Pons (tissue), 1 donor: ENCODE measurements at places on chromosomes 4 and X.
A peak's percentile ranks its signal among the peaks of the same experiment; 100 is the strongest.

GRCh38 chrX:42107495-42108488, 184.4 kb upstream of the CASK start:
- DNase-seq, result no peak

DNA sequence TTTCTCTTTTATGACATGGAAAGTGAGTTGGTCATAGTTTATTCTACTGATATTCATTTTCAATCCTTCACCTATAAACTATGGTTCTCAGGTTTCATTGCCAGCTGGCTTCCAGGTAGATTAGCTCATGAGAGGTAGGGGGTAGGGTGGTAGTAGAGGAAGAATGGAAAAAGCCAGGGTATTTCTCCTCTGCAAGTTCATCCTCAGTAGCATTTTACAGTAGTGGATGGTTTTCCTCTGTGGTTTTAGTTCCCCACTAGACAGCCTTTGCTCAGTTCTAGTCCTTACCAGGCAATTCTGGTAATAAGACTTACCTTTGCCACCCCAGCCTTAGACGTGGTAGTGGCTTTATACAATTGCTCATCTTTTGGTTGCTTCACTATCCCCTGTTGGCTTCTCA, 8.9 kb upstream of the NAA11 start:
- DNase-seq, result no peak

DNA sequence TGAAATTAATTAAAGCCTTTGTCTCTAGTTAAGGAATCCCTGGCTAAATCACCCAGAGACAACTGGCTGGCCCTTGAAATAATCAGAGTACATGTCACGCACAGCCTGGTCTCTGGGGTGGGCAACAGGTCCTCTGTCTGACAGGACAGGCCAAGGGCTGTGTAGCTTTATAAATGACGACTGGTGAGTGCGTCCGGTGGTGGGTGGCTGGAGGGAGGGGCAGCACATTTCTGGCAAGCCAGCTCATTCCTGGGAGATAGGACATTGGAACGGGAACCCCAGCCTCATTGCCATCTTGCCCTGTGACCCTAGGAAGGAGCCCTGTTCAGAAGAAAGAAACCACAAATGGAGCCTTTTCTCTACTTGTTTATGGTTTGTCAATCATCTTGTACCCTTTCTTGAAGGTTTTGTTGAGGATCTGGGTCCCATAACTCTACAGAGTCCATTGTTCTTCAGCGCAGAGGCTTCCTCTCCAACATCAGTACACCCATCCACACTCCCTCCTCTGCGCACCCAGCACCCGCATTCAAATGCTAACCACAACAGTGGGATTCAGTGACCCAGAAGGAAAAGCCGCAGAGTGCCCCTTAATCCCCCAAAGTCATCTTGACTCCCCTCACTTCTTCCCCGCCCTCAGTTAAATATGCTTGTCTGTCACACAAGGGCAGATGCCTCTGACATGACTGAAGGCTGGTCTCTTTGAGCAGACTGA, 368.1 kb downstream of the UNC5C start:
- DNase-seq, result no peak

- DNase-seq, result peak; percentile 93
These were observed 43.6 kb downstream of the UNC5C start for GRCh38 chr4:95505151-95505550.

GRCh38 chr4:165711436-165711835, 161.6 kb upstream of the TLL1 start:
- DNase-seq, result no peak

DNA sequence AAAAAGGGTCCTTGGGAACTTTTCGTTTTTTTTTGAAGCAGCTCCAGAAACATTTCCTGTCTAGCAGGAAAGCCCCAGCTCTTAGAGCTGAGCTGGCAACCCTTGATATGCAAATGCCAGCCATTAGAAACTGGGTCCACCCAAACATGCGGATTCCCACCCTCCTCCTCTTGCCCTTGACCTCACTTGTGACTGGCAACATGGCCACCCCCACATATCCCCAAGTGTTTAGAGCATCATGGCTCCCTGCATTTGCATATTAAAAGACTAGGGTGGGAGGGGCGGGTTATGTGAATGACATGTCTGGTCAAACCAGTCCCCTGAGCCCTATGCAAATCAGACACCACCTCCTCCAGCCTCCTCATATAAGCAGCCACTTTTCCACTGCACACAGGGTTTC, 671.1 kb downstream of the FAT4 start:
- DNase-seq, result no peak

GRCh38 chrX:93673869-93674271, at the start of gene FAM133A:
Gene FAM133A (plus strand): TSS chrX:93674206. CDS start chrX:93709420, 35,214 bp downstream.
- DNase-seq, result peak; percentile 39

DNA sequence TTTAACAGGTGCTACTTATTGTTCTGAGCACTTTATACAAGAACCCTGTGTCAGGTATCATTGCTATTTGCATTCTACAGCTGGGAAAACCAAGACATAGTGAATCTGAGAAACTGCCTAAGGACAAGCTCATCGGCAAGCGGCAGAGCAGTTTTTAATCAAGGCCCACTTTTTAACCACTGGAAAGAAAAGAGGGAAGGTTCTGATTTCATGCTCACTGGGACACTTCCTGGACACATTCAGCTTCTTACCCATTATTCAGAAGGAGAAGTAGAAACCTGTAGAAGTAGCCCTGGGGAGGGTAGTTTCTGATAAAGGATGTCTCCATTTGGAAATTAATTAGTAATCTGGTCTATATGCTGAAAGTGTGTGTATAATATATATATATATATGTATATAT, 2.5 kb upstream of the LNX1 start:
- no peak for DNase-seq

- DNase-seq, result no peak
These were observed 1.6 kb upstream of the JCHAIN start for GRCh38 chr4:70667740-70668535.

DNA sequence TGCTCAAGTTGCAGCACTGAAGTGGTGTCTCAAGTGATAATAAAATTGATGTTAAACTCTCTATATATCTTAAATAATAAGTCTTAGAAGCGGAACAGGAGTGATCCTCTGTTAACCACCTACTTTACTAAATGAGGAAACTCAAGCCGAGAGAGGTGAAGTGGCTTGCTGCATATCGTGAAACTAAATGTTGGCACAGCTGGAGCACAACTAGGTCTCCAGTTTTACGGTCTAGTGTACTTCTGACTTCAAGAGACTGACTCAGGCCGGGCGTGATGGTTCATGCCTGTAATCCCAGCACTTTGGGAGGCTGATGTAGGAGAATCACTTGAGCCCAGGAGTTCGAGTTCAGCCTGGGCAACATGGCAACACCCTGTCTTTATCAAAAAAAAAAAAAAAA, 35.5 kb upstream of the PLS3 start:
- no peak for DNase-seq

DNA sequence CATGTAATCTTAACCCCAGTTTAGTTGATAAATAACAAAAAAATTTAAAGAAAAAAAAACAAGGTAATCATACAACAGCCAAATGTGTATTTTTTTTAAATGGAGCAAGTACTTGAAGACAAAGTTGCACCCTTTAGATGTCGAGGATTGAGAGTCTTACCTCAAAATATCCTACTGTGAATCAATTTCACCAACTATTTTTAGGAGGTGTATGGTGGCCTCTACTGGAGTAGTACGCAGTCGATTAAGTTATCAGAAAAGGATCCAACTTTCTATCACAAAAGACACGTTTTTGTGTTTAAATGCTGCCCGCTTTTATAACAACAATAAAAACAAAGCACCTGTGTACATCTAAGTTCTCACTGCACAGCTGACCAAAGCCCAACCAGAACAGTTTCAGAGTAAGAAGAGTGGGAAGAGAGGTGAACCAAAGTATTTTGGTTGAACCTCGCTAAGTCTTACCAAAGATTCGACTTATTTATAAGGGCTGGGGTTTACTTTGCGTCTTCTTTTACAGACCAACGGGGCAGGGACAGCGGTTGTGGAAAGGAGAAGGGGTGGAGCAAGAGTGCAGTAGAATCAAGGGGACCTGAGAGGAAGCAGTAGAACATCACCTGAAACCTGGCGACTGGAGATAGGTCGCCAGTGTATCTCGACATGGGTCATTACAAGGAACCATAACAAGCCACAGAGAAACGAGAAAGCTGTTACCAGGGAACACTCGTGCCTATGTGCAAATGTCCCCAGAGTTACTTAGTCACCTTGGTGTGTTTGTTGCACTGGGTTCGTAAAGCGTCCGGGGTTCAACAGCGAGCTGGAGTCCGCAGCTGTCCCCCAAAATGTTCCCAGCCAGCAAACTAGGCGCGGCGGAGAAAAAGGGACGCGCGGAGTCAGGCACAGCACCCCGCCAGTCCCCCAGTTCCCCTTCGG, 1.1 kb downstream of the RPS6KA6 start:
- DNase-seq, result no peak
